Left lung (tissue), 14 donors: ENCODE measurements at places on chromosomes 2 and 18.

DNA sequence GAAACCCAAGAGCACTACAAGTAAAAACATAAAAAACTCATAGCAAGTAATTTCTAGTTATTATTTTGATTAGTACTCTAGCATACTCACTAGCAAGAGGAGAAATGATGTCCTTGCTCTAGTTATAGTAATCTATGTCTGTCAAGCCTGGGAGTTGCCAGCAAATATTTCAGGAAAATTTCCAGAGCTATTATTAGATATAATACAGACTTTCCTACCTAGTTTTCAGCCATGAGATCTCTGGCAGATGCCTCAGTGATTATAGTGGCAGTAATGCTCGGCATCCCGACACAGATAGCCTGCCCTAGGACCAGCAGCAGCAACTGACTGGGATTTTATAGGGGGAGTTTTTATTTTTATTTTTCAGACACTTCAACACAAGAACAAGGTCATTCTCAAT lies 224.4 kb downstream of the ZNF385B start:
- DNase-seq = no peak

GRCh38 chr2:226581661-226582060 lies 218.0 kb downstream of the IRS1 start:
- no peak for DNase-seq

DNA sequence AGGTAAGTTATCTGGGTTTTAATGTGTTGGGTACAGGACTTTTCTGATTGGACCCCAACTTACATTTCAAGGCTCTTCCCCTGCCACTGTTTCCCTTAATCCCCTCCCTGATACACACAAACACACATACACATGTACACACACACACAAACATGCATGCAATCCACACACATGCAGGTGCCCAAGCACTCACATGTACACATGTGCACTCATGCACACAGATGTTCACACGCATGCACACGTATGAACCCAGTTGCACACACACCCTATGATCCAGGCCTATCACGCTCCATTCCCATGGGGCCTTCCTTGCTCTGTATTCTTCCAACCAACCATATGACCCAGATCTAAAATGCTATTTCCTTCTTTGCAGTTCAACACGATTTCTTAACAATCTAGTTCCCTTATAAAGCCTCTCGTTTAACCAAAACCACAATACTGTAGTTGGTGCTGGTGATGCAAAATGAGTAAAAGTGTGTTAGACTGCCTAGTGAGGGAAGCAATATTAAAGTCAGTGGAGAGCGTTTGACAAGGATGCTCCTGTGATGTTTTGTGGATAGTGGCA lies 11.1 kb downstream of the SERPINB8 start:
- no peak for DNase-seq

DNA sequence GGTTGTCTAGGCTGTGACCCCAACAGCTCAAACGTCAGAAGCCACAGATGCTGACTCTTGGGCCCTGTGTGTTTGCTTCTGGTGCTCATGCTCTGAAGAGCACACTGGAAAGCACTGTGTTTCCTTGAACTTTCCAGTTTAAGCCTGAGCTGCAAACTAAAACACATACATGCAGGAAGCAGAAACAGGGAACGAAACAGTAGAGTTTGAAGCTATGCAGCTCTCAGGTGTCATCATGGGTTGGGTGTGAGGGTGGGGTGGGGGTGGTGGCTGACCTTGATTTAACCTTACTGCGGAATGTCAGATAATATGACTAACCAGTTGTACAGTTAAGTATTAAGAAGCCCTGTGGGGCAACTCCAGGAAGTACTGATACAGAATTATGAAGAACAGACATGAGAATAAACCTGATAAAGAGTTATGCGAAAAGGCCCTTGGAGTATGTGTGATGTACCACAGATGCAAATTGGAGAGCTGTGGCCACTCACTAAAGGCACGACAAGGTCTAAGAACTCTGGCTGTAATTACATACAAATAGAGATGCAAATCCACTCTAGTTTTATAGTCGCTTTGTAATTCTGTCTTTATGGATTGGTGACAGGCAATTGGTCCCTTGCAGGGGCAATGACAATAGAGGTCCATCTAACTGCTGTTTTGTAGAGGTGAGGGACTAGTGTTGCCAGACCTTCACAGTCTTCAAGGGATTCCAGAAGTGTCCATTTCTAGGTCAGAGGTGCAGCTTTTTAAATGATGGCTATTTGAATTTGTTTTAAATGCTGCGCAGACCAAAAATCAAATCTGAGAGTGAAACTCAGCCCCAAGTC lies 273.1 kb downstream of the NAPG start:
- no peak for DNase-seq

DNA sequence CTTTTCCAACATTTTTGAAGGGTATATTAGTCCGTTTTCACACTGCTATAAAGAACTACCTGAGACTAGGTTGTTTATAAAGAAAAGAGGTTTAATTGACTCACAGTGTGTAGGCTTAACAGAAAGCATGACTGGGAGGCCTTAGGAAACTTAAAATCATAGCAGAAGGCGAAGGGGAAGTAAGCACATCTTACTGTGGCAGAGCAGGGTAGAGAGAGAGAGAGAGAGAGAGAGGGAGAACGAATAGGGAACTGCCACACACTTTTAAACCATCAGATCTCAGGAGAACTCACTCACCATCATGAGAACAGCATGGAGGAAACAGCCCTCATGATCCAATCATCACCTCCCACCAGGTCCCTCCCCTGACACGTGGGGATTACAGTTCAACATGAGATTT lies 420.3 kb downstream of the SOCS6 start:
- DNase-seq = no peak

DNA sequence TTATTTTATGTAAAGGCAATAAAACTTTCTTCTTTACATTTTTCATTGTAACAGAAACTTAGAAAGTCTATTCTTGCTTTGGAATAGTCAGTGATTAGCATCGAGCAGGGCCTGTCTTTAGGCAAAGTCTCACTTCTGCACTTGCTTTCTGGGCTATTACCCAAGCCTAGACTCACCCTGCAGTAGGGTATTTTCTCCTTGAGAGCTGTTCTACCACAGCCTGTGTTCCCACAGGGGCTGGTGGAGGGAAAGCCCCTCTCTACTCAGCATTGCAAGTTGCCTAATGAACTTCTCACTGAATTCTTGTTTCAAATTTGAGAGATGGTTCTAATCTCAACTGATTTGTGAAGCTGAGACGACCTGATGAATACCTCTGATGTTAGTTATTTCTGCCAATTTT lies 111.7 kb upstream of the KLHL14 start:
- no peak for DNase-seq

DNA sequence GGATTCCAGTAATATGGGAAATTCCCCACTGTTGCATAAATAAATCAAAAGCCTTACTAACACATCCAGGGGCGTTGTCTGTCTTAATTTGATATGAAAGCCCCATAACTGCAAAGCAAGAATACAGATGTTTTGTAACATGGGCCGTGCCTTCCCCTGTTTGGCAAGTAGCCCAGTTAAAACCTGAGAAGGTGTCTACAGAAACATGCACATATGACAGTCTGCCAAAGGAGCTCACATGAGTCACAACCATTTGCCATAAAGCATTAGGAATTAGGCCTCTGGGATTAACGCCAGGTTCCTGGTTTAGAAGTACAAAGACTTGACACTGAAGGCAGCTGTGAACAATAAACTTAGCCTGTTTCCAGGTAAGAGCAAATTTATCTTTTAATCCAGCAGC lies 43.1 kb upstream of the LONRF2 start:
- no peak for DNase-seq

DNA sequence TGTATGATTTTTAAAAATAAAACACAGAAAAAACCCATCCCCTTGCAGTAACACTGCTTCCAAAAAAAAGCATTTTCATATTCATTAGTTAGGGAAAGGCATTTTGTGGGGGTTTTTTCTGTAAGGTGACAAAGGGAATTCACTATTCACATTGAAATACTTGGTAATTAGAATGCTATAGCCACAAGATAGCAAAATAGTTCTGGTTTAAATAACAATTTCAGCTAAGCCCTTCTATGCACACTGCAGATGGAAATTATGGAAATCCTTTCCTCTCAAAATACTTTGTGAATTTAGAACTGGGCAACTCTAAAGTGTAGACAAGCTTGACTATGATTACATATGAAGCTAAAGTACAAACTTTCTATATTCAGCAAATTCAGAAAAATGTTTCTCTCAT lies 102.1 kb upstream of the CHRNA1 start:
- no peak for DNase-seq

DNA sequence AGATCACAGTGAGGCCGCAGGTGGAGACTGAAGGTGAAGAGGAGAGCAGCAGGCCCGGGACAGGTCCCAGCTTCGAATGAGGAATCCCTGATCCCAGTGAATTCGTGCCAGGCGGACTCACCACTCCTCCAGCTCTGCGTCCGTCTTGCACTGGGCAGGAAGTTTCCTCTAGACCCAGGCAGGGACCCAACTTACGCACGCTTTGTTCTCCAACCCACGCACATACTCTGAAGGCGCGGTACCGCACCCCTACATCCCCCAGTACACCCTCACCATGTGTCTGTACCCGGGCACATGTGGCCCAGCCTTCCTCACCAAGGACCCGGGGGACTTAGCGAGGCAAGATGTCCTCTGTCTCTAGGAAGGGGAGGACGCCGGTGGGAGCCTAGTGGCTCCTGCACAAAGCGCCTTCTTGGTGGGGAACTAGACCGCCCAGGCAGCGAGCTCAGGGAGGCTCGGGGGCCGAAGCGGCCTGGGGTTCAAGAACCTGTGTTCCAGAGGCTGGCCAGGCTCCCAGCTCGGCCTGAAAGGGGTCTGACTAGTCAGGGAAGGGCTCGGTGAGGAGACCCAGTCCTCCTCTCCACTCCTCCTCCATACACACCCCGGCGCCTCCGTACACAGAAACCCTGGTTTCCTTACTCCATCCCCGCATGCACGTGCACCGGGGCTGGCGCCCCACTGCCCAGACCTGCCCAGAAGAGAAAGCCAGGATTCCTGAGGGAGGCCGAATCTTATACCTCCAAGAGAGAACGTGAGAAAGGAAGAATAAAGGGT lies 38.3 kb upstream of the ATP6V1B1 start:
- no peak for DNase-seq
